Breast epithelium (tissue), 4 donors: ENCODE measurements at places on chromosomes 2 and 18.
A peak's percentile ranks its signal among the peaks of the same experiment; 100 is the strongest.

DNA sequence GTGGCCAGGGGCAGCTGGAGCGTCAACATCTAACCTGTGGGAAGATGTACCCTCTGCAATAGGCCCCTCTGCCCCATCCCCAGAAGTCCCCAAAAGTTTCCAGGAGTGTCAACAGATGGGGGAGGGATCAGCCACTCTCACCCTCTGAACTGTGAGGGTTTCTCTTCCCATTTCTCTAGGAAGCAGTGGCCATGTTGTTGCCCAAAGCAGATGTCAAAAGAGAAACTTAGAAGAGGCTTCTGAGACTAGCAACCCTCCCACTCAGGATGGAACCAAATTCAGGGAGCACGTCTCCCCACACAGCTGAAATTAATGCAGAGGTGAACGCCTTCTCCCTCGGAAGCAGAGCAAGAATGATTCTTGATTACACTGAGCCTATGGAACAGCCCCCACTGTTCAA lies 70.3 kb downstream of the ARL4C start:
- no peak overlapping the region for H3K27ac ChIP-seq
- no peak overlapping the region for H3K4me3 ChIP-seq
- no peaks in the 10 kb centered on the region for H3K27me3 ChIP-seq

DNA sequence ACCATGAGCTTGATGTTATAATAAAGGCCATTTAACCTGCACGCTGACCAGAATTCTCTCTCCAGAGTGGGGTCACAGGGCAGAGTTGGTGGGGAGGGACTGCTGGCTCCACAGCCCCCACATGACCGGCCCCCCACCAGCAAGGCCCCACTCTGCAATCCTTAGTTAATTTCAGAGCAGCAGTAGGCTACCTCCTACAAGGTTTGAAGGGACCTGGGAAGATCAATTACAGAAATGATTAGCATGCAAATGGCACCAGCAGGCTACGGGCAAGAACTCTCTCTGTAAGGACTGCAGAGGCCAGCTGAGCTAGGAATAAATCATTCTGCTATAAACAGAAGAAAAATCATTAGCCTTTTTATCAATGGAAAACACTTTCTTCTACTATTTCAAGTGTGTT lies 135.3 kb downstream of the C1D start:
- H3K4me3 ChIP-seq = no peak overlapping the region
- H3K4me1 ChIP-seq = no peaks in the 10 kb centered on the region
- DNase-seq = no peak
- no peaks in the 10 kb centered on the region for H3K27me3 ChIP-seq

DNA sequence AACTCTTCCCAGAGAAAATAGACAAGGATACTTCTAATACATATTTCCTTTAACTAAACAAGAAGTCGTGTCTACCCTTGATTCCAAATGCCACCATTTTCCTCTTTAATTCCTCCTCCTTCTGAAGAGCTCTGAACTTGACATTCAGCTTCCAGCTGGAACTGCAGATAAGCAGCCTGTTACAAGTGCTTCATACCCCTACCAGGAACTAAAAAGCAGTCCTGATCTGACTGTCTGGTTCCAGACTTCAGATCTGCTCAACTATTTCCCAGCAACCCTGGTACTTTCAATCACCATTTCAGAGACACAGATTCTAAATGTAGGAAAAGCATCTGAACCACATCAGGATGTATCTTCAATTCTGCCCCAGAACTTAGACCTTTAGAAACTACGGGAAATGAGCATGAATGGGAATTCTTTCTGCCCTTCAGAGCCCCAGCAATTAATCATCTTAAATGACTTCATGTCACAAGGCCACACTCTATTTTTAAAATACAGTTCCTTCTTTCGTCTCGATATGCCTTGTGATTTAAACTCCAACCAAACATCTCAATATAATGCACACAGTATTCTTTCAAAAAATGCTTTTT lies 159.5 kb downstream of the L3MBTL4 start:
- no peaks in the 10 kb centered on the region for H3K36me3 ChIP-seq
- H3K4me1 ChIP-seq = no peaks in the 10 kb centered on the region
- H3K4me3 ChIP-seq = no peak overlapping the region
- H3K27ac ChIP-seq = peak overlapping the region; percentile 13
- DNase-seq = no peak
- no peaks in the 10 kb centered on the region for H3K27me3 ChIP-seq

DNA sequence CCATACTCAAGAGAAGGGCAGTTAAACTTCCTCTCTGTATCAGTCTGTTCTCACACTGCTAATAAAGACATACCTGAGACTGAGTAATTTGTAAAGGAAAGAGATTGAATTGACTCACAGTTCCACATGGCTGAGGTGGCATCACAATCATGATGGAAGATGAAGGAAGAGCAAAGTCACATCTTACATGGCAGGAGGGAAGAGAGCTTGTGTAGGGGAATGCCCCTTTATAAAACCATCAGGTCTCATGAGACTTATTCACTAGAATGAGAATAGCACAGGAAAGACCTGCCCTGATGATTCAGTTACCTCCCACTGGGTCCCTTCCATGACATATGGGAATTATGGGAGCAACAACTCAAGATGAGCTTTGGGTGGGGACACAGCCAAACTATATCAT lies 1.4 kb upstream of the IL36B start:
- no peaks in the 10 kb centered on the region for H3K27me3 ChIP-seq
- H3K4me1 ChIP-seq = no peaks in the 10 kb centered on the region
- no peak overlapping the region for H3K27ac ChIP-seq

DNA sequence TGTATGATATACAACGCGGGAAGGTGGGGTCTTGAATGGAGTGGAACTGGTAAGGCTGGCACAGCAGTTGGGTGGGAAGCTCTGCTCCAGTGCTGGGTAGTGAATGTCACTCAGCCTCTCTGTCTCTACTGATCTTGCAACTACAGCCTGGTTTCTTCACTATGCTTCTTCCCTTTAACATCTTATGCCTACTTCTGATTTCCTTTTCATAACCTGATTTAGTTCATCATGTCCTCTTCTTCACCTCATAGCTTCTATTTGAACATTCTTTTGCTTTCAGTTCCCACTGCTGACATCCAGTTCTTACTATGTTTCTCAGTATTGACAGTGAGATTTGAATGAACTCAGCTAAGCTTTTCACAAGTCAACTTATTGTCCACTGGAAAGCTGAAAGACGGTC lies 286.2 kb downstream of the ARL6IP6 start:
- no peak overlapping the region for H3K4me3 ChIP-seq
- no peaks in the 10 kb centered on the region for H3K36me3 ChIP-seq
- no peaks in the 10 kb centered on the region for H3K4me1 ChIP-seq
- no peaks in the 10 kb centered on the region for H3K27me3 ChIP-seq

GRCh38 chr2:101299604-101300003 lies 8.9 kb downstream of the RNF149 start:
- H3K36me3 ChIP-seq = no peaks in the 10 kb centered on the region
- DNase-seq = no peak
- no peaks in the 10 kb centered on the region for H3K27me3 ChIP-seq
- no peak overlapping the region for H3K4me3 ChIP-seq
- no peaks in the 10 kb centered on the region for H3K4me1 ChIP-seq

DNA sequence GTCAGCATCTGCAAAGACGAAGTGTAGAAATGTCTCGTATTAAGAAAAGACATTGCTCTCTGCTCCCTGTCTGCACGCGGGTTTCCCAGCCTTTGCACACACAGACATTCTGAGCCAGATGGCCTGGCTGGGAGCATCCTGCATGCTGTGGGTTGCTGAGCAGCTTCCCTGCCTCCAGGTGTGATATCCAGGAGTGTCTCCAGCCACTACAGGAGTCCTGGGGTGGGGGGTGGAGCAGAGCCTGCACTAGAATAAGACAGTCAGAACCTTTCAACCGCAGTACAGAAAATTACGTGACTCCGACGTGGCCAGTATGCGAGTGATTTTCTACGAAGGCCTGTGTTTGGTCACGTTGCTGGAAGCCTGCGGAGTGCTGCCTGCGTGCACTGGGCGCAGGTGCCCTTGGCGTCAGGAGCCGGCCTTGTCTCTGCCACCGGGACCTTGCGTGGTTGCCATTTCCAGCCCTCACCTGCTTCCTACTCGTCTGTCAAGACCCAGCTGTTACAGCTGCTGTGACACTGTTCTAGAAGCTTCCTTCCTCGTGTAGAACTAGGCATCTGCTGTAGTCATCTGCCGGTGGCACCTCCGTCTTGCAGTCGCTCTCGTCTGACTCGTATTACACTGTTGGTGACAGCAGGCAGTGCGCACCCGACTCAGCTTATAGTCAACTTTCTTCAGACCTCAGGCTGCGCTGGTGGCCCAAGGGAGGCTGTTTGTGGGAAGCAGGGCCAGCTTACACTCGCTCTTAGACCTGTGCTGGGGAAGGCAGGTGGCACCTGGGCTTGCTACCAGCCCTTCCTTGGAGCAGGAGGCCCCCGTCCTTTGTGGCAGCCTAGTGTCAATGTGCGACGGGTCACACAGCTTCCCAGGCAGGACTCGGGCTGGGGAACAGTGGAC lies 11.2 kb downstream of the CTDP1 start:
- peaks cover under 1% of the 10 kb centered on the region for H3K36me3 ChIP-seq
- DNase-seq = no peak
- no peak overlapping the region for H3K4me3 ChIP-seq
- H3K27me3 ChIP-seq = no peaks in the 10 kb centered on the region

GRCh38 chr18:38174173-38174572 lies 608.6 kb upstream of the CELF4 start:
- H3K27me3 ChIP-seq = no peaks in the 10 kb centered on the region
- no peaks in the 10 kb centered on the region for H3K36me3 ChIP-seq
- H3K27ac ChIP-seq = no peak overlapping the region
- no peak overlapping the region for H3K4me3 ChIP-seq
- DNase-seq = no peak
- no peaks in the 10 kb centered on the region for H3K4me1 ChIP-seq

- H3K4me3 ChIP-seq = no peak overlapping the region
- H3K4me1 ChIP-seq = no peaks in the 10 kb centered on the region
- no peak overlapping the region for H3K27ac ChIP-seq
- no peaks in the 10 kb centered on the region for H3K36me3 ChIP-seq
Observed at GRCh38 chr2:57990118-57990725, 56.4 kb upstream of the VRK2 start.

- no peak for DNase-seq
- no peaks in the 10 kb centered on the region for H3K4me1 ChIP-seq
- no peak overlapping the region for H3K27ac ChIP-seq
- H3K27me3 ChIP-seq = no peaks in the 10 kb centered on the region
- no peaks in the 10 kb centered on the region for H3K36me3 ChIP-seq
Observed at GRCh38 chr2:46230115-46230571, 67.1 kb upstream of the EPAS1 start.

DNA sequence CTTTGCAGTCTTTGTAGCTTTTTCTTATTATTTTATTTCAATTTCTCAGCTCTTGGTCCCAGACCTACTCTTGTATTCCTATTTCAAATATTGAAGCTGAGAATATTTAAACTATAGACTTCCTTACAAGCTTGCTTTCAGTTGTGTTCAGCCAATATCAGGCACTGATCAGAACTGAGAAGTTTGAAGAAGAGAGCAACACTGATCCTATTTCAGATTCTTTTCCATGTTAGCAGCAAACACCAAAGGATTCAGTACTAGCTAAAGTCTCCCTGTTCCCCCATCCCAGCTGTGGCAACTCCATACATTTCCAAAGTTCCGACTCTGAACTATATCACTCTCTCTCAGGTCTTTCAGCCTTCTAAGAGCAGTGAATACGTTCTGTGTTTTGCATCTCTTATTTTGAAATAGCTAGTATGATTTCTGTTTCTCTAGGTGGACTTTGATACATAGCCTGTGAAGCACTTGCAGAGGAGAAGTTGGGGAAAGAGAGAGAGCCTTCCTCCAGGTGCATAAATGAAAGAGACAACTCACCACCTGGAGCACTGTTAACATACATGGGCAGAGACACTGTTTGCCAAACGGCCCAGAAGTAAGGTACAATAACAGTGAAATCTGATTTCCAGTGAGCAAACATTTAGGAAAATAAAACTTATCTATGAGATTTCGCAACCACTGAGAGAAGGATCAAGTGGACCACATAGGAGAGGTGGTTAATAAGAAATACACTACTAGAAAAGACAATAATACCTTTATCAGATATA lies 135.0 kb upstream of the ZNF804A start:
- no peak for DNase-seq
- no peak overlapping the region for H3K4me3 ChIP-seq
- no peaks in the 10 kb centered on the region for H3K36me3 ChIP-seq
- no peak overlapping the region for H3K27ac ChIP-seq
